ENCODE measurements at places on chromosomes 11 and 22.
A peak's percentile ranks its signal among the peaks of the same experiment; 100 is the strongest.

GRCh38 chr11:125591649-125592304, 875 bp upstream of the STT3A start:
- DNase-seq: peak; percentile 49

GRCh38 chr11:65489035-65489705, 9.7 kb upstream of the MALAT1 start:
- peak; percentile 95 for DNase-seq

DNA sequence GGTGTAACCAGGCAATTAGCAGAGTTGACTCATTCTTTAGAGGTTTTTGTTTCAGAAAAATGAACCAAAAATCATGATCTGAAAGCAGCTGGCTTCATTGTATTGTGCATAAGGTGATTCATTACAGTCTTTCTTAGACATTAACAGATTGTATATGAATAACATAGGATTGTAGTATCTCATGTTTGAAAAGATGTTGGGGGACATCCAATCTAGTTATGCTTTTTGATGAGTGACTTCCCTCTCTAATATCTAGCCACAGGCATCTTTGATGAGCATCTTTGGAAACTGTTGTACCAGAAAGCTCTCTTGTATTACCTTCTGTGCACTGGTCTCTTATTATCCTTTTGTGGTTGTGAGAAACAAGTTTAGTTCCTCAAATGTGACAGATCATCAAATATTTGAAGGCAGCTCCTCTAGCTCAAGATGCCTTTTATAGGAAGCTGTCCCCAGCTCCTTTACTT, 8.3 kb downstream of the GRK3 start:
- DNase-seq: no peak

DNA sequence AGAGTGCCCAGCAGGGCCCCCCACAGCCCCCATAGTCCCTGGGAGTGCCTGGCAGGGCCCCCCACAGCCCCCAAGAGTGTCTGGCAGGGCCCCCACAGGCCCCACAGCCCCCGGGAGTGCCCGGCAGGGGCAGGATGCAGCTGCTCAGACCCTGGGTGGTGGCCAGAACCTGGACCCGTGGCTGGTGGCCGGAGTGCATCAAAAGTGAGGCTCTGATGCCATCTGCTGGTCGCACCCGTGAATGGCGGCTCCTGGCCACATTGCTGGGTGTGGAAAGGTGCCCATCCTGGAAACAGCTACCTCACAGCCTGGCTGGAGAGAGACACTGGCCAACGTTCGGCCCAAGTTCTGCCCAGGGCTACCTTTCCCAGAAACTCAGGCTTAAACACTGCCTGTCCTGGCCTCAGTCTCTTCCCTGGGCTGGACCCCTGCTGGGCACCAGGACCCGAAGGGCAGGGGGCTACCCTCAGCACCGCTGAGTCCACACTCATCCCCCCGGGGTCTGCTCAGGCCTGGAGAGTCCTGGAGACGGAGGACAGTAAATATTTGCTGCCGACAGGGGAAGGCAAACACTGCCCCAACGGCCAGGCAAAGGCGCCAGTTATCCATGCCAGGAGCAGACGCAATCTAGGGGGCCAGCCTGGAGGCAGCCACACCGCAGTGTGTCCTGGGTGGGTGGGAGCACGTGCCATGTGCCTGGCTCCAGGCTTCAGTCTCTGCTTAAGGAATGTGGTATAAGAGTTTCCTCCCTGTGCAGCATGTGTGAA, 4.4 kb downstream of the INS start:
- DNase-seq: peak; percentile 71

DNA sequence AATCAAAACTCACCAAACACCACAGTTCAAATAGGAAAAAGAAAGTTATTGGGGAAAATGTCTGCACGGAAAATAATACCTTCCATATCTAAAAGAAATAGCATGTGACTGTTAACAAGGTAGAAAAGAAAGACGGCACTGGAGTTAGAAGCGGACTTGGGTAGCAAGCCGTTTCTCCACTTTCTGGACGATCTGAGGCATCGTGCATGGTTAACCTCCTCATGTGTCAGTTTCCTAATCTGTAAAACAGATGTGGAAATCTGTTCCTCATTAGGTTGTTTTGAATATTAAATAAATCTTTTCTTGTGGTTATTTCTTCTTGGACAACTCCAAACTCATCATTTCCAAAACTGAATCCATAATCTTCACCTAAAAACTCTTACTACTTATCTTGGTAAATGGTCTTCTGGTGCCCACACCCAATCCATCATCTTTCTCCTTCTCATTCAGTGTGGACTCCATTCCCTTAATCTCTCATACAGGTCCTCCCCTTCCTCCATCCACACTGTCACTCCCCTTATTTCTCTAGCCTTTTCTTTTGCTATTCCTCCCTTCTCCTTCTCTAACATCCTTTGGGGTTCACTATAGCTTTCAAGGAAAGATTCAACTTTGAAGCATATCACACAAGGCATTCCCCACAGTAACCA, 53.5 kb downstream of the VSIG10L2 start:
- DNase-seq: peak; percentile 37

GRCh38 chr11:117564321-117564720, 232.7 kb downstream of the DSCAML1 start:
- no peak for DNase-seq

- DNase-seq: peak; percentile 28
Observed at GRCh38 chr22:39097098-39098020, at the start of gene APOBEC3H. APOBEC3H (plus strand) TSS chr22:39097244; CDS start chr22:39100279, 3,035 bp downstream.

- DNase-seq: peak; percentile 33
Observed at GRCh38 chr11:69242266-69242920, 51.6 kb upstream of the MYEOV start.

DNA sequence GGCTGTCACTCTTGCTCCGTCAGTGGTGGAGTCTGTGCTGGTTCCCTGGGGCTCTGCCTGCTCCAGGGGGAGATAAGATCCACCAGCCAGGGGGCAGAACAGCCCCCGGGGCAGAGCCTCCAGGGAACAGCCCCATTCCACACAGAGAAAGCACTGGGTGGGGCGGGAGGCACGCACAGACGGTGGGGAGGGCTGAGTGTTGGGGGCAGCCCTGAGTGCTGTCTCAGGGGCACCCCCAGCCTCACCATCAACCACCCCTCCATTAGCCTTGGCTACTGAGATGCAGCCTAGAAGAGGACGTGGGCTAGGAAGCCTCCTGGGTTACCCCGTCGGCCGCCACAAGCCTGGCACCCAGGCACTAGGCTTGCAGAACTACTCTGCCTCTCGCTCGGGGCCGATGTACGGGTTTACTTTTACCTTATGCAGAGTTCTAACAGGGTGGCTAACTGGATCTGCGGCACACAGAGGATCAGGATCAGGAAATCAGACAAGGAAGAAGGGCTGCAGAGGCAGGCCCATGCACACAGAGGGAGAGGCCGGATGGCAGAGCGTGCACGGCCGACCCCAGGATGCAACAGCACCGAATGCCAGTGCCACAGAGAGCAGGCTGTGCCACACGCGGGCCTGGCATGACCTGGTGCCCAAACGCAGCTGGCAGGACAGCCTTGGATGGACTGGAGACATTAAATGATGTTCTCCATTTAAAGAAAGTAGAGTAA, 140.5 kb downstream of the CTTN start:
- DNase-seq: no peak
